ENCODE measurements at places on chromosomes 3 and 15.

- DNase-seq, result no peak
These were observed 33.6 kb downstream of the VPS13C start for GRCh38 chr15:62026487-62027262.

GRCh38 chr3:76011121-76011520, 225.8 kb upstream of the ZNF717 start:
- no peak for DNase-seq

DNA sequence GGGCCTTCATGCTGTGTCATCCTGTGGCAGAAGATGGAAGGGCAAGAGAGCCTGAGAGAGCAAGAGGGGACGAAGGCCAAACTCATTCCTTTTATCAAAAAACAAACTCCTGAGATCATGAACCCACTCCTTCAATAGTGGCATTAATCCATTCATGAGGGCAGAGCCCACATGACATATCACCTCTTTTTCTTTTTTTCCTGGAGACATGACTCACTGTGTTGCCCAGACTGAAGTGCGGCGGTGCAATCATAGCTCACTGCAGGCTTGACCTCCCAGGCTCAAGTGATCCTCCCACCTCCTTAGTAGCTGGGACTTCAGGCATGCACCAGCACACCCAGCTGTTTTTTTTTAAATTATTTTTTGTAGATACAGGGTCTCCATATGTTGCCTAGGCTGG, 92.0 kb upstream of the RNU6-1 start:
- no peak for DNase-seq

GRCh38 chr15:33150971-33151370, 43.5 kb downstream of the FMN1 start:
- DNase-seq, result no peak

DNA sequence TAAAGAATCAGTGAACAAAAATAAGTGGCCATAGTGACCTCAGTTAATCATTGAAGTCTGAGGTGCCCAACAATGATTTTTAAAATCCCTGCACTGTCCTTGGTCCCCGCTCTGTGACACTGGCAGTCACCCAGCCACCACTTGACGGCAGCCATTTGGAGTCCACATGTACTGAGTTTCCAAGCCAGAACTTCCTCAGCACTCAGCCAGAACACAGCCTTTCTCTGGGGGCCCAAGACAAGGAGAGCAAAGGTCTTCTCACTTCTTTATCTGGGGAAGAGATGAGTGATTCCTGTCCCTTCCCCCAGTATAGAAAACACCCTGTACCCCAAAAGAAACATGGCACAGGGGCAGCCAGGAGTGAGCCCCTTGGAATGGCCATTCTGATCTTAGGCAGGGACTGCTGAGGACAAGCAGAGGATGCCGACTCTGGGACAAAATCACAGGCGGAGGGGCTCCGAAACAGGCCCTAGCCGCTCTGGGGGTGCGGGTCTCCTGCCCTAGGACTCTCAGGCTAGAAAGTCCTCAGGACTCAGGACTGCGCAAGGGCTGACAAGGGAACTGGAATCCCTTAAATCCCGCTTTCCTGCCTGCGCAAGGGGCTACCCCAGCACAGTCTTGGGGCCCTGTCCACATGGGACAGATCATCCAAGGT, 12.8 kb downstream of the PAK6 start:
- DNase-seq, result no peak

GRCh38 chr3:172700936-172701455, 9.9 kb downstream of the NCEH1 start:
- no peak for DNase-seq

- DNase-seq, result no peak
These were observed 4.1 kb downstream of the P3H2 start for GRCh38 chr3:190116551-190117067.

DNA sequence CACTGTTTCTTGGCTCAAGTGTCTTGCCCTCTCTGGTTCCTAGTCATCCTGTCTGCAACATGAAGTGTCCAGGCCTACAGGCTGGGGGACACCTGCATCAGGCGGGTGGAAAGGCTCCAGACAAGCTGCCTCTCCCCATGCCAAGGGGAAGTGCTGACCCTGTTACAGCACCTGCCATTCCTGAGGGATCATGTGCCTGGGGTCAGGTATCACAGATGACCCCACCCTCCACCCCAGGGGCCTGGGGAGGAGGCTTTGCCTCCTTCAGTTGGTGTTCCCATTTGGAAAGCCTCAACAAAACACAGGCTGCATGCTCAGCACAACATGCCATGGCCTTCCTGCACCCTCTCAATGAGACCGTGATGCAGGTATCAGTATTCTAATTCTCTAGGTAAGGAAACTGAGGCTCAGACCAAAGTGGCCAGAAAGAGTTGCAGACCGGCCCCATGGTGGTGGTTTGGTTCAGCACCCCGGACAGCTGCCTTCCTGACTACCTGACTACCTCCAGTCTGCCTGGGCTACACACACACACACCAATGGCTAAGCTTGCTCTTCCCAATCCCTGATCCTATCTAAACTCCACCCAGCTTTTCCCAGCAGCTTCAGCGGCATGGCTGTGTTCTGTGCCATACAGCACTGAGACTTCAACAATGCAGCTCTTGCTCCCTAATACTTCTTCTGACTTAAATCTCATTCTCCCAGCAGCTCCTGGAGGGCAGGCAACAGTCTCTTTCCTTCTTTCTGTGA, 69.7 kb upstream of the LINGO1 start:
- DNase-seq, result no peak

DNA sequence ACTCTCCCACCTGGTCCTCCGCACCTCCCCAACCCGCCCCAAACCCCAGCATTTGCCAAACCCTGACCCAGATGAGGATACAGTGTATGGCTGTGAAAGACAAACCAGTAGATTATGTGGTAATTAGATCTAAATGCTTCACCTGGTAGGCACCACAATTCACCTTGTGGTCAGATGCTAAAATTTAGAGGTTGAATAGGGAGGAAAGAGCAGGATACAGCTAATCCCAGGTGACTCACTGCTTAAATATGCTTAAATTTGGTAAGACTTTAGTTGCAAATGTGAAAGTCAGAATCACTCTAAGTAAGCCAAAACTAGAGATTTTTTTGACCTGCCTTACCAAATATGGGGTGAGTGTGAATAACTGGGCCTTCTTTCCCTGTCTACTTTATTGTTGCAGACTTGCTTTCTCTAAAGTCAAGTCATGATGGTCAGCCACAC, 105.5 kb downstream of the MME start:
- peak; percentile 32 for DNase-seq

- DNase-seq, result no peak
These were observed 45.5 kb downstream of the HPS3 start for GRCh38 chr3:149174901-149175300.

DNA sequence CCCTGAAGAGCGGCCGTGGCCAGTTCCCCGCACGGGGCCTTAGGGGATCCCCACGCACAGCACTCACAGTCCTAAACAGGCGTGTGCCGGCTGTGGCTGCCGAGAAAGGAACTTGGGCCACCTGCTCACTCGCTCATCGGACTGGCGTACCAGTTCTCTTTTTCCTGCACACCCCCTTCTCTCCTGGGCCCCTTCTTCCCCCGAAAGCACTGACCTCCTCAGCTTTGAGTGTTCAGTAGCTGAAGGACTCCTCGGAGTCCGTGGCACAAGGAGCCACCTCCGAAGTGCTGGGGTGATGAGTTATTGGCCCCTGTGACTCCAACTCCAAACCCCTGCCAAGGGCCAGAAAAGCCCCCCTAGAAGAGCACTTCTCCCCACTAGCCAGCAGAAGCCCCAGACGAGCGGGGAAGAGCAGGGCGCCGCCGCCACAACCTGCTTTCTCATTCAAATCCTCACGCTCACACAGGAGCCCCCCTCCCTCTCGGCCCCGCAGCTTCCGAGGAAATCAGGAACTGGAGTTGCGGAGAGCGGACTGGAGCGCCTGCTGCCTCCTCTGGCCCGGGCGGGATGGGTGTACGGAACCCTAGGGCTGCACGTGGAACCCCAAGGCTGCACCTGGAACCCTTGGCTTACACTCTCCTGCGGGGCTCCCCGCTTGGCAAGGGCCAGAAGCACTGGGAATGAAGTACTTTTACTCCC, at the start of gene PLCH1:
TSS of gene PLCH1 (minus strand) at position 446 of the 699 bp plus-strand sequence. CDS start 40,847 bp downstream, outside the sequence.
- no peak for DNase-seq
